MM.1S (cell line): ENCODE measurements at places on chromosomes 3 and 15.

GRCh38 chr3:193214445-193214844 is 26.6 kb upstream of the PLAAT1 start:
- H3K27me3 ChIP-seq, result no peaks in the 10 kb centered on the region
- H3K4me1 ChIP-seq, result no peaks in the 10 kb centered on the region
- H3K36me3 ChIP-seq, result no peaks in the 10 kb centered on the region

DNA sequence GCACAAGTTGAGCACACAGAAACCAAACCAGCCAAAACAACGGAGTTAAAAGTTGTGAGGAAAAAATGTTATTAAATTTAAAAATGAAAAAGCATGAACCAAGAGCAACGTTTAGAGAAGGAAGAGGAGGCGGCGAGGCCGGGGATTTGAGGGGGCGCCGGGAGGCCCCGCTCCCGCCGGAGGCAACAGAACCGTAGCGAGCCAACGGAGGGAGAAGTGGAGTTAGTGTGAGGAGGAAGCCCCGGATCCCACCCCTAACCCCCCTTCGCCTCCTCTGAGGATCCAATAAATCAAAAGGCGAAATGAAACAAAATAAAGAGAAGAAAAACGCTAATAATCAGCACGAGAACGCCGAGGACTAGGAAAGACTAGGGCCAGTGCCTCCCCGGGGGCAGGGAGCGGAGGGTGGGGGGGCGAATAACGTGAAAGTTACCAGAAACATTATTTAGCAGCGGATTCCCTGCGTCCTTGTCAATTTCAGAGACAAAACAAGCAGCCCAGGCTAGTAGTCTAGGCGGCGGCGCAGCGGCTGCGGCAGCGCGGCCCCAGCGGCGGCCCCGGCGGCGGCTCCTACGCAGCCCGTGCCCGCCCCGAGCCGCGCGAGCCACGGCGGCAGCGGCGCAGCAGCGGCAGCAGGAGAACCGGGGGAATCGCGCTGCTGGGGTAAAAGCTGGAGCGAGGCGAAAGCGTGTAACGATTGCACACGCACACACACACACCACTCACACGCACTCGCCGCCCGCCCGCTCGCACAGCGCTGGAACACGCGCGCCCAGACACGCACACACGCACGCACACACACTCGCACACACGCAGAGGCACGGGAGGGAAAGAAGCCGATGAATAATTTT is 1.7 kb downstream of the MEIS2 start:
- DNase-seq, result peak; percentile 53
- no peaks in the 10 kb centered on the region for H3K36me3 ChIP-seq
- peak overlapping the region; percentile 65 for H3K4me3 ChIP-seq
- H3K27me3 ChIP-seq, result no peaks in the 10 kb centered on the region
- no peaks in the 10 kb centered on the region for H3K4me1 ChIP-seq

GRCh38 chr3:64160000-64160695 is 65.1 kb downstream of the PRICKLE2 start:
- no peaks in the 10 kb centered on the region for H3K36me3 ChIP-seq
- H3K27me3 ChIP-seq, result no peaks in the 10 kb centered on the region
- peaks cover 36% of the 10 kb centered on the region for H3K4me1 ChIP-seq
- H3K4me3 ChIP-seq, result no peak overlapping the region
- H3K27ac ChIP-seq, result no peak overlapping the region

DNA sequence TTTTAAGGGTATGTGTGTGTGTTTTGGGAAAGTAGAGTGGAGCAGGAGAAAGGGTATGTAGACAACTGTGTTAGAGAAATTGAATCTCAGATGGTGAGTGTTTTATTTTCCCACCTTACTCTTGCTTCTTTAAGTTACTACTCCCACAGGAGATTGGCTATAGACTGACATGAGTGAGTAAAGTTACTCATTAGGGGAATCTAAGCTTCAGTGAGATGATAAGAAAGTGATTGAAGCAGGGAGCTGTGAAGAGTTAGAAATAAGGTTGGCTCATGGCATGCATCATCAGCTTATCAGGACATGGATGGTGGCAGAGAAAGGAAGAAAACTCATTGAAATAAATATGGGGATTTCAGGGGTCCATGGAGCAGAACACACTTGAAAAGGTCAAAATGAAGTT is 88.9 kb downstream of the MBNL1 start:
- DNase-seq, result no peak
- no peak overlapping the region for H3K27ac ChIP-seq
- no peaks in the 10 kb centered on the region for H3K27me3 ChIP-seq
- H3K36me3 ChIP-seq, result peaks cover 6% of the 10 kb centered on the region
- no peaks in the 10 kb centered on the region for H3K4me1 ChIP-seq

- H3K36me3 ChIP-seq, result no peaks in the 10 kb centered on the region
- no peak for DNase-seq
- H3K4me3 ChIP-seq, result no peak overlapping the region
- H3K4me1 ChIP-seq, result no peaks in the 10 kb centered on the region
- no peaks in the 10 kb centered on the region for H3K27me3 ChIP-seq
Measured at GRCh38 chr3:52396011-52396906, 48.6 kb downstream of the SEMA3G start.

GRCh38 chr3:151404316-151404715 is 19.8 kb upstream of the P2RY12 start:
- H3K4me1 ChIP-seq, result no peaks in the 10 kb centered on the region
- DNase-seq, result no peak
- no peak overlapping the region for H3K4me3 ChIP-seq
- H3K36me3 ChIP-seq, result no peaks in the 10 kb centered on the region
- no peak overlapping the region for H3K27ac ChIP-seq

DNA sequence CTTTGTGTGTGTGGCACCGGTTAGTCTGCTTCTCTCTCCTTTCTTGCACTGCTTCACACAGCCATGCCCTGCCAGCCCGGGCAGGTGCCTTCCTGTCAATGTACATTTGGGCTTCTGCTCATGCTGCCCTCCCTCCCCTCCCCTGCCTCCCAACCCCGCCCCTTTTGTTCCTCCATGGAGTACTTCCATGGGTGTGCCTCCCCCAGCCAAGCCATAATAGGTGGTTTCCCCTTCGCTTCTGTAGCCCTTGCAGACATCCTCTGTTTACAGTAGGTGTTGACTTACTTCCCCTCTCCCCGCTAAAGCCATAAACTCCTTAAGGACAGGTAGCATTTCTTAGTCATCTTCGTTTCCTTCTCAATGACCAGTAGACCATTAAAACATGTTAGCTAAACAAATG is 31.8 kb upstream of the CRTC3 start:
- H3K27me3 ChIP-seq, result no peaks in the 10 kb centered on the region
- no peak overlapping the region for H3K4me3 ChIP-seq
- no peaks in the 10 kb centered on the region for H3K4me1 ChIP-seq
- no peak overlapping the region for H3K27ac ChIP-seq
- DNase-seq, result no peak

DNA sequence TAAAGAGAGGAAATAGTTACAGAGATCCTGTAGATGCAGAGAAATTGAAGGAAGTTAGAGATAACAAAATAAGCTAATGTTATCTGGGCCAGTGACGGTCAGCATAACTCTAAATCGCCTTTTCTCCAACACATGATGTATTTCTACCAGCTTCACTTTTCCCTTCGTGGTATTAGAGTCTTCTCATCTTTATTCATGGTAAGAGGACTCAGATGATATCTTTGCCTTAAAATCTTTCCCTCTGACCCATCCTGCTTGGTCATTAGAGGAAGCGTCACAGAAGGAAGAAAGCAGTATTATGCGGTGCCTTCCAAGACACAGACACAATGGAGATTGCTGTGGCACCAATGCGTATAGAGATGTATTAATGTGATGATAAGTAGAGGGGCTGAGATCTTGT is 320.7 kb upstream of the GOLIM4 start:
- DNase-seq, result no peak
- H3K4me1 ChIP-seq, result no peaks in the 10 kb centered on the region
- H3K4me3 ChIP-seq, result no peak overlapping the region
- H3K27me3 ChIP-seq, result no peaks in the 10 kb centered on the region
- no peak overlapping the region for H3K27ac ChIP-seq

DNA sequence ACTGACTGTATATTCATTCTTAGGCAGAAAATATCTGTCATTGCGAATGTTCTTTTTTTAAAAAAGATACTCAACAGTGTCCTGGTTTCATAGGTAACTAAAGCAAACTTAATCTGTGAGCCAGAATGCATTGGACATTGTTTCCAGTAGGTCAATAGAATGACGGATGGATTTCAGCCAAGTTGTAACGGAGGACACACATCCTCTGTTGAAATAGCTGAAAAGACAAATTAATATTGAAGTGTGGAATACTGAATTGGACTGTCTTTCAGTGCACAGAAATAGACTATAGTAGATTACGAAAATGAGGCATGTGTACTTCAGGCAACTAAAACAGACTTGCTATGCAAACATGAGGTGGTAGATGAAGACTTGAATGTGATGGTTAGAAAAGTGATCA is 461.6 kb downstream of the WDR72 start:
- no peaks in the 10 kb centered on the region for H3K4me1 ChIP-seq
- no peak overlapping the region for H3K4me3 ChIP-seq
- no peaks in the 10 kb centered on the region for H3K27me3 ChIP-seq
- no peak for DNase-seq
- H3K36me3 ChIP-seq, result no peaks in the 10 kb centered on the region

DNA sequence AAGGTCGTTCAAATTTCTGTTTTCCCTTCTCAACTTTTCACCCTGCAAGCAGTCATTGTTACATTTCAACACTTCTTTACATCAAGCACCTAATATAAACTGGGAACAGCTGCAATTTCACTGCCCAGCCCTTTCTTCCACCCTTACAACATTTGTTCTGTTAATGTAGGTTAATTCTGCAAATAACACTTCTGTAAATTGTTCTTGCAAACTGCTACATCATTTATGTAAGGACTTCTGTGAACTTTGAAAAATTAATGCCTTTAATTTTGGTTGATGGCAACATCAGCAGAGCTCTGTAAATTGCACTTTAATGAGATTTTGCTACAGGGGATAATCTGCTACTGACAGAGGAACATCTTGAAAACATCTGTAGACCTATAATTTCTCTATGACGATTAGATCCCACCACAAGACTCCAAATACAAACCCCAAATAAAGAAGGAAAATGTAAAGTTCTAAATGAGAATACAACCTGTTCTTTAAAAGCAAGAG is 93.5 kb downstream of the ZIC4 start:
- no peaks in the 10 kb centered on the region for H3K36me3 ChIP-seq
- H3K4me3 ChIP-seq, result no peak overlapping the region
- H3K27me3 ChIP-seq, result no peaks in the 10 kb centered on the region
- no peak for DNase-seq
- H3K4me1 ChIP-seq, result no peaks in the 10 kb centered on the region

DNA sequence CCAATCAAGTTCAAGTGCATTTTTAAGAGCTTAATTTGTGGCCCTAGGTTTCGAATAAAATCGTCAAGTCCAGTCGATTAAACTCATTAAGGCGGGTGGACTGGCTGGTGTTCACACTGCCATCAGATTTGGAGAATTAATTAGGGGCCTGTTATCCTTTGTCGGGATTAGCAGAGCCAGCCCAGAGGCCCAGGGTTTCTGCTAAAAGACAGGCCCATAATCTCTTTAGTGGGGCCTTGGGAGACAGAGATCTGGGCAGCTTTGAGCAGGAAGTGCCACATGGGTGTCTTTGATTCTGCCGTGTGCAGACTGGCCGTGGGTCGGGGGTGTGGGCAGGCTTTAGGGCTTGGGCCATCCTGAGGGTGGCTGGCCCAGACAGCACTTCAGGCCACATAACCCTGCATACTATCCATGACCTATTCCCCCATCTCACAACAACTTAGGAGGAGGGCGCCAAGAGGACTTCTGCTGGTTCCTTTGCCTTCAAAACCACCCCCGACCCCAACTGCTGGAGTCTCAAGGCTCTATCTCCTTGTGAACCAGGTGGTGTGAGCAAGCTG is 94.7 kb downstream of the PLXNA1 start:
- peaks cover 28% of the 10 kb centered on the region; the same call in 1 of the 2 replicates for H3K27me3 ChIP-seq
- H3K36me3 ChIP-seq, result no peaks in the 10 kb centered on the region
- no peak overlapping the region for H3K27ac ChIP-seq
- DNase-seq, result no peak
- H3K4me3 ChIP-seq, result no peak overlapping the region

DNA sequence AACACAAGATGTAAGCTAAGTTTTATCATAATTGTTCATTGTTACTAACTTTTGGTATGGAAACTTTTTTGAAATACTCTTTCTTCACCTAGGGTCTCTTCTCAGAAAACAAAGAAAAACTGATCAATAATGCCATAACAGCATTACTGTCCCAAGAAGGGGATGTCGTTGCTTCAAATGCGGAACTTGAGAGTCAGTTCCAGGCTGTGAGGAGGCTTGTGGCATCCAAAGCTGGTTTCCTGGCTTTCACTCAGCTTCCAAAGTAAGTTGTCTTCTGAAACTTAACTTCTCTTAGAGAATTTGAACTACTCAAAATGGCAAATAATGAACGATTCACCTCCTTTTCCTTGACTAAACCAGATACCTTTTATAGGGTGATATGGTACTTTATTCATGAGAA is 39.3 kb downstream of the DNAJC13 start:
- no peak overlapping the region for H3K27ac ChIP-seq
- DNase-seq, result no peak
- no peak overlapping the region for H3K4me3 ChIP-seq
- no peaks in the 10 kb centered on the region for H3K27me3 ChIP-seq
- peaks cover 18% of the 10 kb centered on the region for H3K4me1 ChIP-seq

DNA sequence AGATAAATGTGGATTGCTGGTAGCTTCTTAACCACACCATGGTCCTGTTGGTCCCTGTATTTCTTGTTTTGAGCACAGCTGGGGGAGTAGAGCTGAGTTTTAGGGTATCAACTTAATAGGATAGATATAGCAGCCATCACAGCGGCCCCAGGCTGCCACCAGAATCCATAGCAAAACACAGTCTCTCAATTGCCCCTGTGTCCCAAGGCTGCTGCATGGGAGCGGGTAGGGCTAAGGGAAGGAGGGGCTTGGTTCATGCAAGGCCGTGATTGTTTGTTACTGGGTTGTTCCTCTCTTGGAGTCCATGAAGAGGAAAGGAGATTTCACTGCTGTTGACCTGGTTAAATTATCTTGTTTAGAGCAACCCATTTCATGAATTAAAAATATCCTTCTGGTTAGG is 22.1 kb downstream of the ARNT2 start:
- no peaks in the 10 kb centered on the region for H3K27me3 ChIP-seq
- no peak for DNase-seq
- no peaks in the 10 kb centered on the region for H3K4me1 ChIP-seq
- H3K27ac ChIP-seq, result no peak overlapping the region
- H3K36me3 ChIP-seq, result no peaks in the 10 kb centered on the region
- H3K4me3 ChIP-seq, result no peak overlapping the region

- no peak overlapping the region for H3K4me3 ChIP-seq
- H3K27me3 ChIP-seq, result no peaks in the 10 kb centered on the region
- no peaks in the 10 kb centered on the region for H3K4me1 ChIP-seq
- no peaks in the 10 kb centered on the region for H3K36me3 ChIP-seq
- DNase-seq, result no peak
Measured at GRCh38 chr3:94525043-94525442, 462.2 kb downstream of the NSUN3 start.

DNA sequence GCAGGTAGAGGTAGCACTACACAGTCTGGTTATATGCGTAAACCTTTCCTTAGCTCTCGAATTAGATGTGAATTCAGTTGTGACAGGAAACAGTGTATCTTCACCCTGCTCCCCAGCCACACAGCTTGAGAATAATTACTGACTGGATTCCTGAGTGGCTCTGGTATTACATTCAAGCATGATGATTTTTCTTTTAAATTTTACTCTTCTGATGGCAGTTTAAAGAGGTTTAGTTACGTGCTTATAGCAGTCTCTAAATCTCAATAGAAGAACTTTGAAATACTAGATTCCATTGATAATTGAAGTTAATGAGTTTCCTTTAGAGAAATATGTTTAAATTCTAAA is 98.8 kb downstream of the FNDC3B start:
- peaks cover 62% of the 10 kb centered on the region for H3K4me1 ChIP-seq
- H3K36me3 ChIP-seq, result peaks cover 6% of the 10 kb centered on the region; the same call in 1 of the 2 replicates
- H3K4me3 ChIP-seq, result no peak overlapping the region
